ENCODE measurements at places on chromosomes 4 and X. TPM values are rescaled to one million over a fixed set of nuclear protein-coding genes. Genes with fewer than 3 reads are reported as not detected.

The AMBN gene
- total RNA-seq = not detected

The UBE2D3 gene
- 231 TPM for total RNA-seq

The XAGE2 gene
- not detected for total RNA-seq

The PABPC1L2A gene
- not detected for total RNA-seq

The LUZP4 gene
- total RNA-seq = not detected

The GNRHR gene
- total RNA-seq = not detected

The PLP1 gene
- total RNA-seq = not detected

The TMEM150C gene
- total RNA-seq = 1.4 TPM

The UGT2B15 gene
- total RNA-seq = 0.08 TPM

The C4orf51 gene
- not detected for total RNA-seq

The CD40LG gene
- not detected for total RNA-seq

The MGAT4D gene
- not detected for total RNA-seq

The VCX2 gene
- total RNA-seq = not detected

The ELOVL6 gene
- 15.3 TPM for total RNA-seq

The NDNF gene
- total RNA-seq = not detected

Measured in A549 treated with Mapracorat at 1 μM for 4 hours (cell line).